ENCODE measurements at places on chromosomes 12 and 14. TPM values are rescaled to one million over a fixed set of nuclear protein-coding genes. Genes with fewer than 3 reads are reported as not detected.

- no peak overlapping the region for H3K4me3 ChIP-seq
- H3K27me3 ChIP-seq, result no peaks in the 10 kb centered on the region
- H3K4me1 ChIP-seq, result no peaks in the 10 kb centered on the region
- DNase-seq, result no peak
These were observed 131.2 kb upstream of the FOXG1 start for GRCh38 chr14:28635387-28635786.

GRCh38 chr12:105736498-105736897, 402.3 kb downstream of the NUAK1 start:
- H3K4me1 ChIP-seq, result no peaks in the 10 kb centered on the region
- H3K36me3 ChIP-seq, result no peaks in the 10 kb centered on the region
- peaks cover 2% of the 10 kb centered on the region for H3K27me3 ChIP-seq

DNA sequence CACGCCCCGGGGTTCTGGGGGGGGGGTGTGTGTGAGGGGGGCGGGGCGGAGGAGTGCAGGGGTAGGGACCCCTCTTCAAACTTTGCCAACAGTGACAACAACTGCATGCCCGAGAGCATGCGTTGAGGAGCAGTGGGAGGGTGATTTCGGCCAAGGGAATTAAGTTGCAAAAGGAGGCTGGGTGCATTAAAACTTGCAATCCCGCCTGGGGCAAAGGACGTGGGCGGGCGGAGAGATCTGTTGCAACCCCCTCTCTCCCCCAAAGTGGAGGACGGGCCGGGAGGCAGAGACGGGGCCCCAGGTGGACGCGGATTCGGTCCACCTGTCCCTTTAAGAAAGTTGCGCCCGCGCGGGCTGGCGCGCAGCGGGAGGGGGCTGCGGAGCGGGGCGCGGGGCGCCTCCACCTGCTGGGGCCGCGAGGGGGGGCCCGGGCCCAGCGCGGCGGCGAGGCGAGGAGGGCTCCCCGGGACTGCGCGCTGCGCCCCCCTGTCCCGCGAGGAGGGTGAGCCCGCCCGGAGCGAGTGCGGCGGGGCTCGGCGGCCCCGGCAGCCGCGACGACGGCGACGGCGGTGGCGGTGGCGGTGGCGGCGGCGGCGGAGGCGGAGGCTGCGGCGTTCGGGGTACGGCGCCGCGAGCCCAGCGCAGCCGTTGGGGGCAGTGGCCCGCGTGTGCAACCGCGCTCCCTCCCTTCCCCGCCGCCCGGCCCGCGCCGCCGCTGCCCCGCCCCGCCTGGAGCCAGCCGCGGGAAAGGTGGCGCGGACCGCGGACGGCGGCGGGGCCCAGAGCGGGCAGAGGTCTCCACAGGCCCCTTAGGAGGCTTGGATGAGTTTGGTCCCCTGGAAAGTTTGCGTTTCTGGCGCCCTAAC, 530 bp upstream of the FOXN4 start:
- H3K27ac ChIP-seq, result no peak overlapping the region
- peak overlapping the region; percentile 72 for H3K4me3 ChIP-seq
- peak; percentile 32 for DNase-seq
- H3K4me1 ChIP-seq, result peaks cover 9% of the 10 kb centered on the region

DNA sequence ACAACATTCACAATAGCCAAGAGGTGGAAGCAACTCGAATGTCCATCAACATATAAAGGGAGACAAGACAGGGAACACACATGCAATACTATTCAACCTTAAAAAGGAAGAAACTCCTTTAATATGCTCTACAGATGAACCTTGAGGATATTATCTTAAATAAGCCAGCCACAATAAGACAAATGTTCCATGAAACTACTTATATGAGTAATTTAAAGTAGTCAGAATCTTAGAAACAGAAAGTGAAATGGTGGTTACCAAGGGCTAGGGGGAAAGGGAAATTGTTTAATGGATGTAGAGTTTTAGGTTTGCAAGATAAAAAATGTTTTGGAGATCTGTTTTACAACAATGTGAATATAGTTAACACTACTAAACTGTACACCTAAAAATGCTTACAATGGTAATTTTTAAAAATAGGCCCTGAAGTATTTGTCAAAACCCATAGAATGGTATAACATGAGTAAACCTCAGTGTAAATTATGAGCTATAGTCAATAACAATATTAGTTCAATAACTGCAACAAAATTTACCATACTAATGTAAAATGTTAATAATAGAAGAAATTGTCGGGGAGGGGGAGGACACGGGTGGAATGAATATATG, 71.1 kb downstream of the EGLN3 start:
- H3K36me3 ChIP-seq, result peaks cover 2% of the 10 kb centered on the region
- H3K27ac ChIP-seq, result no peak overlapping the region
- no peak for DNase-seq
- H3K4me3 ChIP-seq, result no peak overlapping the region
- no peaks in the 10 kb centered on the region for H3K27me3 ChIP-seq
- H3K4me1 ChIP-seq, result peaks cover 5% of the 10 kb centered on the region

- no peak overlapping the region for H3K27ac ChIP-seq
- peaks cover 61% of the 10 kb centered on the region for H3K36me3 ChIP-seq
- no peak overlapping the region for H3K4me3 ChIP-seq
These were observed 52.5 kb downstream of the HSP90AA1 start for GRCh38 chr14:102034301-102034700.

COX8C gene
- total RNA-seq, result not detected

CFAP73 gene
- 1.7 TPM for total RNA-seq

DNA sequence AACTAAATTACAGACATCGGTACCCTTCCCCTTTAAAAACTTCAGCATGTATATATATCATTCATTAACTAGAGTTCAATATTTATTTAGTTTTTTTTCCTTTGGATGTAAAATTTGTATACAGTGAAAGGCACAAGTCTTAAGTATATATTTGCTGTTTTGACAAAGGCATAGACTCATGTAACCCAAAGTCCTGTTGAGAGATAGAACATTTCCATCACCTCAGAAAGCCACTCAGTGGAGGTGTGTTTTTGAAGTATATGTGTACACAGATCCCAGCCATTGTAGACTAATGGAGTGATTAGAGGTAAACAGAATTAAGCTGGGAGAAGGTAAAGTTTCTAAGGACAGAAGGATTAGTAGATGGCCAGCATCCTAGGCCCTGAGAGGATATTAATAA, 15.4 kb downstream of the RDH12 start:
- peaks cover 15% of the 10 kb centered on the region for H3K27me3 ChIP-seq
- no peak for DNase-seq
- H3K4me1 ChIP-seq, result no peaks in the 10 kb centered on the region
- H3K36me3 ChIP-seq, result no peaks in the 10 kb centered on the region
- H3K27ac ChIP-seq, result no peak overlapping the region

HNF1A gene
- total RNA-seq, result not detected

DNA sequence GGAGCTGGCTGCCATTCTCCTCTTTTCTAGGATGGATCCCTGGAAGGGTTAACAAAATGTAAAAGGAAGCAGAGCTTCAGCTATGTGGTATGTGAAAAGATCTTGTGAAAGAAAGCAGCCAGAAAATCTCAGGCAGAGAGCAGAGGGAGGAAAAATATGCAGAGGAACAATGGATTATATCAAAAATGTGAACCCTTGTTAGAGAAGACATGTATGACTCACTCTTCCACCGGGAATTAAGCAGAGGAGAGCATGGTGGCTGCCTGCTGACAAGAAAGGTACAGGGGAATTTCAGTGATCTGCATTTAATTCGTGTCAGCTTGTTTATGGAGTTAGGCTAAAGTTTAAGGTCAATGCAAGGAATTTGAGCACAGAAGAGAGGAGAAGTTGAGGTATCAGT, 46.3 kb downstream of the KCNA1 start:
- H3K4me3 ChIP-seq, result no peak overlapping the region
- H3K27me3 ChIP-seq, result peaks cover 20% of the 10 kb centered on the region
- H3K36me3 ChIP-seq, result no peaks in the 10 kb centered on the region
- no peaks in the 10 kb centered on the region for H3K4me1 ChIP-seq
- no peak overlapping the region for H3K27ac ChIP-seq
